RCC 7860 (cell line): ENCODE measurements at places on chromosomes 6 and 20.

DNA sequence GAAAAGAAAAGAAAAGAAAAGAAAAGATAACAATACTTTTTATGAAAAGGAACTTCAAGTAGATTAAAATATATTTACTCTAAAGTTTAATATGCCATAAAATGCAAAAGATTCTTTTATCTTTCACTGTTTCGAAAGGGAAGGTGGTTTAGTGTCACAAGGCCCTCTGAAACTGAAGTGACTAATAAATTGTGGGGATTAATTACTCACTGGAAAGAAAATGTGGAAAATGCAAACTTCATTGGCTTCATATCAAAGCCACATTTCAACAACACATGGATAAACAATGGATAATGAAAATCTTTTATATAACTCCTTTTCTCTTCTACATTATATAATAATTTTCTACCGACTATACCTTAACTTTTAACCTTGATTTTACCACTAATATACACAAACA lies 320.5 kb upstream of the RSPO3 start:
- DNase-seq = no peak

- no peak for DNase-seq
These were observed 228.1 kb upstream of the CITED2 start for GRCh38 chr6:139602577-139602976.

DNA sequence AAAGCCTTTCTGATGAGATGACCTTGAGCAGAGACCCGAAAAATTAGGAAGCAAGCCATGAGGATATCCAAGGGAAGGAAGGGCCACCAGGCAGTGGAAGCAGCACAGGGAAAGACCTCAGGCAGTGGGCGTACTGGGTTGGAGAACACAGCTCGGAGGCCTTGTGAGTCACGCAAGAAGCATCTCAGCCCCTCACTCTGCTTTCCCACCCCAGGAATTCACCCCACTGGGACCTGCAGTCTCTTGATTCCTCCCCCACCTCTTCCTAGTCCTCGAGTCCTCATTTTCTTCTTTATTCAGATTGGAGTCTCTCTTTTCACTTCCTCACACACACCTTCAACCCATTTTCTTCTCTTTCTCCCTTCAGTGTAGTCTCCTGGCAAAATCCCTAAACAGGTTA lies 27.0 kb downstream of the RPRD1B start:
- no peak for DNase-seq

DNA sequence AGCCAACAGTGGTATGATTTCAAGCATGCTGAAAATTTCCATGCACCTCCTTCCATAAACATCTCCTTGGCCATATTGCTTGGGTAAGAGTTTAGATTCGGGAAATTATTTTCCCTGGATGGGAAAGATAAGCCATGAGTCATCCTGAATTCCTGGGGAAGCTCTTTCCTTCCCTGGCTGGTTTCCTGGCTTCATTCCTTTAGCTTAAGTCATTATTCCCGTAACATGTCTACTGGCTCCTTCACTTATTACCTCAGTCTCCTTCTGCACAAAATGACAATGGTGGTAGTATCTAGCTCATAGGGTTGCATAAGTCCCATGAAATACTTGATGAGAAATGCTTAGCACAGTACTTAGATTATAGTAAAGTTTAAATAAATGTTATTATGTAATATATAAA lies 27.6 kb downstream of the TINAG start:
- DNase-seq = peak; percentile 93

DNA sequence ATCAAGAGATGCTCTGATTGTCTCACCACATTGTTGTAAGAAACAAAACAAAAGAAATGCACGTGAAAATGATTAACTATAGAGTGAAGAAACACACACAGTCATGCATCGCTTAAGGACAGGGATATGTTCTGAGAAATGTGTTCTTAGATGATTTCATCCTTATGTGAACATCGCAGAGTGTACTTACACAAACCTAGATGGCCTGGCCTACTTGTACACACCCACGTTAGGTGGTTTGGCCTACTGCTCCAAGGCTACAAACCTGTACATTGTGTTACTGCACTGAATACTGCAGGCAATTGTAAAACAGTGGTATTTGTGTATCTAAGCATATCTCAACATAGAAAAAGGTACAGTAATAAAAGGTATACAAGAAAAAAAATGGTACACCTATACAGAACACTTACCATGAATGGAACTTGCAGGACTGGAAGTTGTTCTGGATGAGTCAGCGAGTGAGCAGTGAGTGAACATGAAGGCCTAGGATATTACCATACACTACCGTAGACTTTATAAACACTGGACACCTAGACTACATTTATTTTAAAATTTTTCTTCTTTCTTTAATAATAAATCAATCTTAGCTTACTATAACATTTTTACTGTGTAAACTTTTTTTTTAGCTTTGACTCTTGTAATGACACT lies 48.6 kb downstream of the FKBP5 start:
- no peak for DNase-seq
